ENCODE measurements at places on chromosomes 5 and 9.

GRCh38 chr5:111584651-111585050 is 72.3 kb upstream of the STARD4 start:
- no peak for DNase-seq

DNA sequence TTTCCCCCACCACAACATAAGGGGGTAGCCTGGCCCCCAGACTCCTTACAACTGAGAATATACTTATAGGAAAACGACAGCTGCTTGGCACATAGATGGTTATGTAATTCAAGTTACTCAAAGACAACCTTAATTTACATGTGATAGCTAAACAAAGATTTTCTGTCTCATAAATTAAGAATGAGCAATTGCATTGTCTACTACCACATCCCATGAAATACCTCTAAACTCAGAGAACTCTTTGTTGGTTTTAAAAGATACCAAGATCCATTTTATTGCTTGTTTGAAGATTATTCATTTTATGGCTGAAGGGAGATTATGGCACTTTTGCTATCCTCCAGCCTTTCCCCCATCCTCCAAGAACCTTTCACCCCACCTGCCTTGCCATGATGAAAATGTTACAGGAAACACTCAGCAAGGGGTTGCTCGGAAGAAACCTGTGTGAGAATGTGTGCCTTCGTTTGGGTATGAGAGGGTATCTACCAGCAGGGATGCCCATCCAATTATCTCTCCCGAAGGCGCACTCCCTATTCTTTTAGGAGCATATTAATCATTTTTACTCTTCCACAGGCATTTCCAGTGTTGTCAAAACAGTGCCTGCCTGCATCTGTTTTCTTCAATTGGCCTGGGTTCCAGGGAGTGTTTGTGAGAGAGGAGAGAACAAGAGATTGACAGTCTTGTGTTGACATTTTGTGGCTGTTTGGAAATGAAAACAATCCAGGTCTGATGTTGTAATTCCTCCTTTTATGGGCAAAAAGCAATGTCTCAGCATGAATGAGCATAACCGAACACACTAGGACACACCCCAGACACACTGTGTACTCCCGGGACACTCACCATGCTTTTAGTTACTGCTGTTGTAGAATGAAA is 208.0 kb upstream of the ANKRD55 start:
- no peak for DNase-seq

DNA sequence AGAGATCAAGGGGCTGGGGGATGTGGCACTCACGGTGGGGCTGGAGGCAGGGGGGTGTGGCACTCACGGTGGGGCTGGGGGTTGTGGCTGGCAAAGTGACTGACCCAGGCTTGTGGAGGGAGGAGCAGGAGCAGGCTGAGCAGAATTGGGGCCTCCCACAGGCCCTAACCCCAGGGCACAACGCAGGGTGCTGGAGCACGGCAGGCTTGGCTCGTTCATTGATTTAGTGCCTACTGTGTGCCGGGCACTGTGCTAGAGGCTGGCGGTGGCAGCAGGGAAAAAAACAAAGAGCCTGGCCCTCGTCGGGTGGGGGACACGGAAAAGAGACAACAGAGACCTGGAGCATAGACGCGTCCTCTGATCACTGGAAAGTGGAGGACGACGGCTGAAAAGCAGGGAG is 80.9 kb downstream of the HMCN2 start:
- no peak for DNase-seq

DNA sequence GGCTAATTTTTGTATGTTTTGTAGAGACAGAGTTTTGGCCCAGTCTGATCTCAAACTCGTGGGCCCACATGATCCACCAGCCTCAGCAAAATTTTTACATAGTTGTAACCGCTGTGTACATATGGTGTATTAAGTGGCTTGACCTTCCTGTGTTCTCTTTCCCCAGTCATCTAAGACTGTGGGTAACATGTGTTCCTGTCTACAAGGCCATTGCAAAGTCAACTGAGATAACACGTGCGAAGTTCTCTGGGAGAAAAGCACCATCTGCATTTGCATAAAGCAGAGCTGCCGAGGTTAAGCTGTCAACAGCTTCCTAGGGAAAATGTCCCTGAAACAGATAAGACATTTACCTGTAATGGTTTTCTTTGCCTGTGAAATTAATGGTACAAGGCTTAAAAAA is 273.7 kb downstream of the FANCC start:
- no peak for DNase-seq

GRCh38 chr5:168851902-168852321 is 272.7 kb upstream of the PANK3 start:
- no peak for DNase-seq

- no peak for DNase-seq
These were observed 19.5 kb upstream of the GOLPH3 start for GRCh38 chr5:32193591-32193990.

DNA sequence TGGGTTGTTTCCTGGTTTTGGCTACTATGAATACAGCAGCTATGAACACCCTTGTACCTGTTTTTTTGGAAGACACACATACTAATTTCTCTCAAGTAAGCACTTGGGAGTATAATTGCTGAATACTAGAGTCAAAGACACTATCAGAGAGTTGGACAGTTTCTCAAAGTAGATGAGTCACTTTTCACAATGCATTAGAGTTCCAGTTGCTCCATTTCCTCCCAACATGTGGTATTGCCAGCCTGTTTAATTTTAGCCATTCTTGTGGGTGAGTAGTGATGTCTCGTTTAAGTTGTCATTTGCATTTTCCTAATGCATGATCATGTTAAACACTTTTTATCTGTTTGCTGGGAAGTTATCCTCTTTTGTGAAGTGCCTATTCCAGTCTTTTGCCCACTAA is 81.6 kb upstream of the GDNF start:
- DNase-seq = no peak

DNA sequence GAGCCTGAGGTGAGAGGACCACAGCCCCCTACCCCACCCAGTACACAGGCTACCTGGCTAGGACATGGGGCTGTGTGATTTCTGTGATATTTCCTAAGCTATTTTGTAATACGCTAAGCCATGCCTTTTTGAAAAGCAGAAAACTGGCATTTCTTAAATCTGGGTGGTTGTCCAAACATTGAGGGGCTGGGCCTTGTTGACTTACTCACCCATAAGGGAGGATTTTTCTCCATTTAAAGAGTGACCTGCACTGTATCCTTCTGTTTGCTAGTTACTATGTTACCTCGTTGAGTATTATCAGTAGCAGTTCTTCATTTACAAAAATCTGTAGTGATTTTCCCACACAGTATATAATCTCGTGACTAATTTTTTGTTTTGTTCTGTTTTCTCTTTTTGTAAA is 117.5 kb upstream of the OTULINL start:
- no peak for DNase-seq

DNA sequence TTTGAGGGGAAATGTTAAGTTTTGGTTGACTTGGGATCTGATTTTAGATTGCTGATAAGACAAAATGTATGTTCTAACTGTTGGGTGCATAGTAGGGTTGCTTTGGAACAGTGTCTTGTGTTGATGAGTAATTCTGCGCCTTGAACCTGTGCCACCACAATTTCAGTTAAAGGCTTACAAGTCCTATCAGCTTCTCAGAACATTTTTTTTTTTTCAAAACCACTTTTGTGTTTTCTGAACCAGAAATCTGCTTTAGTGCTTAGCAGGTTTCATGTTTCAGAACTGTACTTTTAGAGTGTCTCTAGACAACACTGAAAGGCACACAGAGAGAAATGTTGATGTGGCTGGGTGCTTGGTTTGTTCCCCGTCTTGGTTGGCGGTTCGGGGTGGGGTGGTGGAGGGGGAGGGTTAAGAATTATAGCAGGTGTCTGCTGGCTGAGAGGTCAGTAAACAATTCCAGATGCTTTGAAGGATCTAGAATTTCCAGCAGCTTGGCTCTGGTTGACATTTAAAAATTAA is 84.6 kb downstream of the ANKRD55 start:
- DNase-seq = no peak

DNA sequence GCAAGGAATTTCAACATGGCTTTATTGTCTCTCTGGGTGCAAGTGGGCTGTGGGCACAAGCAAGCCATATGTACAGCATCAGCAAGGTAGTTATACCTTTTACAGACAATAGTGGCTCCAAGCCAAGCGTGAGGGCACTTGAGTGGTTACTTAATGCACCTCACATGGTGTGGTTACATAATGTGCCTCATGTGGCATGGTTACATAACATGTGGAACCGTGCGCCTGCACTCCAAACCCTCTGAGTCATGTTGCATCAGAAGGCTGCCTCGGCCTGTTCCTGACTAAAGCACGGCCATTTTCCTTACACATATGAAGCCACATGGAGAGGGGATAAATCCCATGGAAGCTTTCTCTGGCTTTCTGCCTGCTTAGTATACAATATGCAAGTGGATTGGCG is 150.9 kb downstream of the OSTF1 start:
- no peak for DNase-seq

GRCh38 chr9:19074836-19075235 is 25.6 kb downstream of the RRAGA start:
- no peak for DNase-seq

DNA sequence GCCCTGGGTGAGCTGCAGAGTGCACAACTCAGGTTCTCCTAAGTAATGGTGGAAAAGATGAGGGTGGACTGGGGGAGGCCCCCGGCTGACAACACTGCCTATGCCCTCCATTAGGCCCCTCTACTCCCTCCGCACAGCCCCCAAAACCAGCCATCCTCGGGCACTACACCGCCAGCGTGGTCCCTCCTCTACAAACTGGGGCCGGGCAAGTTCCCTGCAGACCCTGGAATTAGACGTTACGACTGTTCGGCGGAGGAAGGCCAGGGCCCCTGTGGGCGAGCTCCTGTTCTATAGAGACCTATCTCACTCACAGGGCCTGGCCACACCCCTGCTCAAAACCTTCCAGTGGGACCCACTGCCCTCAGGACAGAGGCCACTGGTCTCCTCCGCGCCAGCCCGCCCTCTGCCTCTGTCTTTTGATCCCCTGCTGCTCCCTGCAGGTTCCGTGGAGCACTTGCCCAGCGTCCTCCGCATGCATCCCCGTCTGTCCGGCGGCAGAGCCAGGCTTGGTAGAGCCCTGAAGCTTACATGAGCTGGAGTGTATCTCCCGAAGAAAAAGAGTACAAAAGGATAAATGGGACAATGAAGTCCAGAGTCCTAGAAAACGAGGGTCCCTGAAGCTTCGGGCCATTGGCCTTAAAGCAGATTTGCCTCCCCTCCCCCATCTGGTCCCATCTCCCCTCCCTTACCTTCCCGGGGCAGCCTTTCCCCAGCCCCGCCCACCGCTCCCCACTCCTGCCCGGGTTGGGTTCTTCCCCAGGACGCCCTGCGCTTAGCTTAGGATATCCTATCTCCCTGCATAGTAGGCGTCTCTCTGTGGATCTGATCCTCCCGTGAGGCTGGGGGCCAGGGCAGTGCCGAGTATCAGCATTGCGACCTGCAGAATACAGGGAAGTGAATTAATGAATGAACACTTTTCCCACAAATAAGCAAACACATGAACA is 71.3 kb downstream of the HRH2 start:
- no peak for DNase-seq

DNA sequence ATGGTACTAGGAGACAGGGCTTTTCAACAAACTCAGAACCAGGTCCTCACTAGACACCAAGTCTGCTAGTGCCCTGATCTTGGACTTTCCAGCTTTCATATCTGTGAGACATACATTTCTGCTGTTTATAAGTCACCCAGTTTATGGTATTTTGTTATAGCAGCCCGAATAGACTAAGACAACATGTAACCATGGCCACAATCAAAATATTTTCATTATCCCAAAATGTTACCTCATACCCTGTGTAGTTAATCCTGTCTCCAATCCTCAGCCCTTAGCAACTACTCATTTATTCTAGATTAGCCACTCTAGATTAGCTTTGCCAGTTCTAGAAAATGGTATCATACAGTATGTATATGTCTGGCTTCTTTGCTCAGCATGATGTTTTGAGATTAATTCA is 6.3 kb upstream of the ATG10 start:
- no peak for DNase-seq
